ENCODE measurements at places on chromosomes 11 and 22.

GRCh38 chr22:35651085-35651484 is 2.8 kb downstream of the APOL6 start:
- no peak for DNase-seq

- no peak for DNase-seq
Observed at GRCh38 chr22:19129871-19130270, 1.2 kb upstream of the TSSK2 start.

GRCh38 chr11:79265756-79266322 is 175.0 kb downstream of the TENM4 start:
- no peak for DNase-seq

GRCh38 chr11:101974255-101974654 is 57.9 kb upstream of the ANGPTL5 start:
- no peak for DNase-seq

GRCh38 chr11:116513894-116514293 is 258.9 kb downstream of the BUD13 start:
- DNase-seq, result peak; percentile 55

DNA sequence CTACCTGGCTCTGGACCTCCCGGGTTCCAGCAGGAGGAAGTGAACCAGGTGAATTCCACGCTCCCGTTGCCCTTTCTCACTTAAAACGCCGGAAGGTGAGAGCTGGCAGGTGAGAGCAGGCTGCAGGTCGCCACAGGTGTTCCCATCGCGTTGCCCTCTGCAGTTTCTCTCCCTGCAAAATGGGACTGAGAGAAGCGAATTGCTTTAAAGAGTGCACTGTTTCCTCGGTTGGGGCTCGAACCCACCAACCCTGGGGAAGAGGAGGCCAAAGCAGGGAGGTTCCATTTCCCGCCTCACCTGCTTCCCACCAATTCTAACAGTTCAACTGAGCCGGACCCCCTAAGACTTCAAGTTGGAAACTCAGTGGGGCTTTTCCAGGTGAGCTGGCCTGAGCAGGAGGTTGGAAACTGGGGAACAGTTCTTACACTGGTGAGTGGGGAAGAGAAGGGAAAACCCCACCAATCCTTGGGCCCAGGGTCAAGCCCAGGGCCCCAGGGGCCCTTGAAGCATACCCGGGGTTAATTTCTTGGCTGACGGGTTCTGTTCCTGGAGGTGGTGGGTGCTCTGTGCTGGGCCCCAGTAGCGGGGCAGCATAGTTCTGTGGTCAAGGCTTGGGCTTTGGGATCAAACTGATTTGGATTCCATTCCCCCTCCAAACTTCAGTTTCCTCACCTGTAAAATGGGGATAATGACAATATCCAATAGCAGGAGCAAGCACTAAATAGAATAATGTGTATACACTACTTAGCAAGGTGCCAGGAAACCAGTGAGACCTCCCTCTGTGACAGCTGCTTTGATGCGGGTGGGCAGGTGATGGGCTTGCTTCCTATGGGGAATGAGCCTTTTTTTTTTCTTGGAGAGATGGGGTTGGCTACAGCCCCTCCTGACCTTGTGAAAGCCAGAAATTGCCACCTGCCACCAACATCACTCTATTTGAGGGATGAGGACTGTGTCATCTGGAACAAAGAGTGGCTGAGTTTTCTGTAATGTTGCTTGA is 788 bp downstream of the CD82 start:
- DNase-seq, result no peak

DNA sequence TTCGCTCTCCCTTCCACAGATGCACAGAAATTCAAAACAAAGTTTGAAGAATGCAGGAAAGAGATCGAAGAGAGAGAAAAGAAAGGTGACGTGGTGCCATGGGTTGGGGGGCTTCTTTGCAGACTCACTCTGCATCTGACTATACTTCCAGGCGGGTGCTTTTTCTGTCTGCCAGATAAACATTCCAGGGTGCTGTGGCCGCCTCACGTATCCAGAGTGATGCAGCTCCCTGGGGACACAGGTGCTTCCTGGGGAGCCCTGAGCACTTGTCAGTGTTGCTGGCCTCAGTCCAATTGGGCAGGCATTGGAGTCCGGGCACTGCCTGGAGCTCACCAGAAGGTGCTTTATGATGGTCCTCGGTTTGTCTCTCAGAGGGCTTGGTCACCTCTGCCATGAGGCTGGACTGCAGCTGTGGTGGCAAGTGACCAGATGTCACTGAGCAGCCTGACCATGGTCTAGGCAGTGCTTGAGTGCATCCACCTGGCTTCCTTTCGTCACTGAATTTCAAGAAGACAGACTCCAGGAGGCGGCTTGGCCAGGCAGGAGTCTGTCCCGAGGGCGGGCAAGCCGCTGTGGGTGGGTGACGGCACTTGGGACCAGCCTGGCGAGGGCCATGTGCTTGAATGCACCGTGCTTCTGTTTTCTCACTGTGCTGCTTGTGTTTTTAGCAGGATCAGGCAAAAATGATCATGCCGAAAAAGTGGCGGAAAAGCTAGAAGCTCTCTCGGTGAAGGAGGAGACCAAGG is 5.1 kb upstream of the ZDHHC8 start:
- DNase-seq, result no peak

DNA sequence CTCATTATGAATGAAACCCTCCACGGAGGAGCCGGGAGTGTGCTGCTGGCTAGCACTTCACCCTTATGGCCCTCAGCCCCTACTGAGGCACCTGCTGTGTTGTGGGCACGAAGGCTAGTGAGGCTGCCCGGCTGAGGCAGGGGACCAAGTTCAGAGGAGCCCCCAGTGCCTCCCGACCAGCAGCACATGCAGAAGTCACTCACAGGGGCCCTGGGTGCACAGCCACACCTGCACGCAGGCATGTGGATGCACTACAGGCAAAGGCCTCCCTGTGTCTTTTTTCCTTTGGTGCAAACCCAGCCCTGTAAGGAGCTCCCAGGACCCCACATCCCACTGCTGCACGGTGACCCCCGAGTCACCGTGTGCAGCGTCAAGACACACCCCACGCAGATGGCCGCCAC is 261.5 kb downstream of the BRD1 start:
- no peak for DNase-seq

GRCh38 chr11:120499859-120500258 is 11.7 kb upstream of the GRIK4 start:
- no peak for DNase-seq

DNA sequence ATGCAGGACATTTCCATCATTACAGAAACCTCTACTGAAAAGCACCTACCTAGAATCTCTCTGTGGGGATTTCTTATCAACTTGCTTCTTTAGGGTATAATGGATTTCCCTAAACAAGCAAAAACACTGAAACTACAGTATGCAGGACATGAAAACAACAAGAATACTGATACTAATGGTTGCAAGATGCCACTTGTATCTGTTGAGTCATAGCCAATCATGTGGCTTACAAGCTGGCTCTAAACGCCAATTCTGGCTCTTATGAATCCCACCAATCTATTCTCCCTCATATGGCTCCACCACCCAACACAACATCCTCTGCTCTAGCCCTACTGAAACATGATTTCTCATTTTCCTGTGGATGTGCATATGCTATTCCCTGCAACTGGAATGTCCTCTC is 22.6 kb downstream of the TENM4 start:
- DNase-seq, result no peak

DNA sequence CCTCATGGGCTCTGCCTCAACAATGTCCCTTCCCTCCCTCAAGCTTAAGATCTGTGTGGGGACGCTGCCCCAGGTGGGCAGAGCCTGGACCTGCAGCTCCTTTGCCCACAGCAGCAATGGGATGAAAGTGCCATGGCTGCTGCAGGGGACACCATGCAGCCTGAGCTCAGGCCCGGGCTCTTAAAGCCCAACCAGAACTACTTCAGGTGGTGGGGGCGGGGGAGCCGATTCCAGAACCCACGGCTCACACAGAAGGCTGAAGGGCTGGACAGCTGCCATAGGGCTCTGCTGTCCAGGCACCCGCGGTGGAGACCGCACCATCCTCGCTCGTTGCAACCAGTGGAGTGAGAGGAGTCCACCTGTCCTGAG is 12.5 kb downstream of the CHID1 start:
- no peak for DNase-seq

DNA sequence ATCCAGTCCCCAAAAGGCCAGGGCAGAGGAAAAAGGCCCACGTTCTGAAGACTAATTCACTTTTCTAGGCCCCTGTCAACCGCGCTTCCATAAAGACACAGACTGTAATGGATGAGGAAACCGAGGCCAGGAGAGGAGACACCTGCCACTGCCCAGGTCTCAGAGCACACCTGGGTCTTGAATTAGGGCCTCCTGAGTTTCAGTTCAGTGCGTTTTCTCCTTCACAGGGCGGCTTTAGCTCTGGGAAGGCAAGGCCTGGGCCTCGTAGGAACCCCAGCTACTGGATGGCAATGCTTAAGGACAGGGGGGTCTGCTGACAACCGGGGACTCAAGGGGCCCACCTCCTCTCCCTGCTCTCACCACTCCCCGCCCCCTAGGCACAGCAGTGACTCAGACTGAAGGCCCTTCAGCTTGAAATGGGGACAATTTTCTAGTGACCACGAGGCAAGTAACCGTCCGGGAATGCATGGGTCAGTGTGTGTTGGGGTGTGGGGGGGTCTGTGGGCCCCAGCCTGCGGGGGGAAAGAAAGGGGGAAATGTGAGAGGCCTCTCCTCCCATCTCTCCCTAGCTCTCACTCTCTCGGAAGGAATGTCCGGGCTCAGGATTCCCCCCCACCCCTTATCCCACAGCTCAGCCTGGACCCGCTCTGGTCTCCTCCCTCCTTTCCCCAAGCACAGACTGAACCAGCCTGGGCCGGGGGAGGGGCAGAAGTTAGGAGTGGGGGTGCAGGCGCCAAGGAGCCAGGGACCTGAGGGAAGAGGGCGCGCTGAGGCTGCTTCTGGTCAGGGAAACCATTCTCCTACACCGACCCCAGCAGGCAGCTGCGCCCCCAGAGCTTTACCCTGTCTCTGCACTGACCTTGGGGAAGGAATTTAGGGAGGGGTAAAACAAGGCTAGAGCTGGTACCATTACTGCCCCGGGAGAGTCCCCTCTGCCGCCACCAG is 17.2 kb downstream of the CREB3L1 start:
- DNase-seq, result no peak

DNA sequence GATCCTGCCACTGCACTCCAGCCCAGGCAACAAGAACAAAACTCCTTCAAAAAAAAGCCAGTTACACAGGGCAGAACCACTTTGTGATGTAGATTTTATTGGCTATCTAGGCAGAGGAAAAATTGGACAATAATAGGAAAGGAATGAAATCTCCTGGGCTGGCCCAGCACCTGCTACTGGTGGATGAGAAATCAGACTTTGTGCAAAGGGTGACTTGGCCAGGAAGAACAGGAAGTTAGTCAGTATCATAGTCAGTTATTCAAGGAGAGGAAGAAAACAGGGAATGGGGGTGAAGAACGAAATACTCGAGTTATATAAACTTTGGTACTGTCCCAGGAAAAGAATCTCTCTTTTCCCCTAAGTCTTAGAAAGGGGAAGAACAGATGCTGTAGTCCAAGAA is 11.0 kb upstream of the SPTBN2 start:
- no peak for DNase-seq

GRCh38 chr11:45726493-45727054 is 61.2 kb upstream of the CHST1 start:
- no peak for DNase-seq

GRCh38 chr11:124754309-124754708 is 2.3 kb upstream of the VSIG2 start:
- DNase-seq, result no peak

DNA sequence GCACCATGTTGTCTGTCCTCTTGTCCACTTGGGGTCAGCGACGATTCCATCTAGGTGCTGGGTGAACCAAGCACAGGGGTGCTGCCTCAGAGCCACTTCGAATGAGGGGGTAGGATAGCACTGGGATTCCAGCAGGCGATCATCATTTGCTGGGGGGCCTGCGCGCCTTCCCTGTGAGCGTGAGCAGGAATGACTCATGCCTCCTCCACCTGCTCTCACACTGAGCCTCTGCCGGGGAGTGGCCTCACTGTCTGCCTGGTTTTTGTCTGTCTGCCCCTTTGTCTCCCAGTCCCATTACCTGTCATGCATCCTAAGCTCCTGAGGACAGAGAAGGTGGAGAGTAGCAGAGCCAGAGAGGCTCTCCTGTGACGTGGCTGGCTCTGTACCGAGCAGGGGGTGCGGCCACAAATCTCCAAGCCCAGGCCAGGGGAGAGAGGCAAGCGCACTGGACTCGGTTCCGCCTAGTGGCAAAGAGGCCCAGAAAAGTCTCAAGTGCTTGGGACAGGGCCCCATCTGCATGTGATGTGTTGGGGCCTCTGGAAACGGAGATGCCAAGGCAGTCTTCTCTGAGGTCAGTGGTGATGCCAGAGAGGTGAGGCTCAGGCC is 30.8 kb downstream of the RSPH14 start:
- DNase-seq, result no peak
